ENCODE measurements at places on chromosomes 7 and 10. TPM values are rescaled to one million over a fixed set of nuclear protein-coding genes. Genes with fewer than 3 reads are reported as not detected.

GLCCI1 gene
- total RNA-seq, result 2.8 TPM

PITX3 gene
- not detected for total RNA-seq

CRYGN gene
- total RNA-seq, result not detected

SMO gene
- 15.6 TPM for total RNA-seq

SYCE1 gene
- not detected for total RNA-seq

RHOBTB1 gene
- total RNA-seq, result 2.3 TPM

MACC1 gene
- total RNA-seq, result 0.08 TPM

GSDME gene
- 20.0 TPM for total RNA-seq

CFTR gene
- total RNA-seq, result not detected

PBLD gene
- total RNA-seq, result 0.87 TPM

TSPAN12 gene
- 3.7 TPM for total RNA-seq

SORCS1 gene
- total RNA-seq, result 6.6 TPM

EBLN1 gene
- total RNA-seq, result not detected

BMPER gene
- total RNA-seq, result 0.37 TPM
